ENCODE measurements at places on chromosomes 16 and 17.

GRCh38 chr16:5490499-5490898, 392.9 kb upstream of the EEF2KMT start:
- DNase-seq = no peak

DNA sequence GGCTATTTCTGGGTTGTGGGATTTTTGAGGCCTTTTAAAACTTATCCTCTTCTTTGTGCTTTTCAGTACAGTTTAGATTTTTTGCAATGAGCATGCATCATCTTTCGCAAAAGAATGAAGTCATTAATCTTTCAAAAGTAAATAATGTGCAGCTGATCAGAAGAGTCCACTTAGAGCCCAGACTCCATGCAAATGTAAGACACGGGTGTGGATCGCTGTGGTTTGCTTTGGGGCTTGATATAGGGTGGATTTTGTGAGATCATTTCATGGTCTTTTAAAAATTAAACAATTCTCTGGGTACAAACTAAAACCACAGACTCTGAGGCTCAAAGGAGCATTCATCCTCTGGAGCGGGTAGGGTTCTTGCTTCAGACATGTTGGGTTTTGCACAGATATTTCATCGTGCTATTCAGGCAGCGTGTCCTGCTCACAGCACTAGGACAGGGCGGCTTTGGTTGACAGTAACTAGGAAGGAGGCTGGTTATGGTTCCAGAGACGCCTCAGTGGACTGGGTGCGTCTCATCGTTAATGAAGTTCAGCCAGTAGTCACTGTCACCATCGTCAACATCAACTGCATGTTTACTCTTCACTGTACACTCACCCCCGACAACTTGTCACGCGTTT, 129.4 kb upstream of the PLCG2 start:
- DNase-seq = peak; percentile 61

GRCh38 chr17:43634591-43635125, 27.1 kb downstream of the MEOX1 start:
- no peak for DNase-seq

- peak; percentile 82 for DNase-seq
These were observed 5.8 kb upstream of the RARA start for GRCh38 chr17:40303009-40303657.

DNA sequence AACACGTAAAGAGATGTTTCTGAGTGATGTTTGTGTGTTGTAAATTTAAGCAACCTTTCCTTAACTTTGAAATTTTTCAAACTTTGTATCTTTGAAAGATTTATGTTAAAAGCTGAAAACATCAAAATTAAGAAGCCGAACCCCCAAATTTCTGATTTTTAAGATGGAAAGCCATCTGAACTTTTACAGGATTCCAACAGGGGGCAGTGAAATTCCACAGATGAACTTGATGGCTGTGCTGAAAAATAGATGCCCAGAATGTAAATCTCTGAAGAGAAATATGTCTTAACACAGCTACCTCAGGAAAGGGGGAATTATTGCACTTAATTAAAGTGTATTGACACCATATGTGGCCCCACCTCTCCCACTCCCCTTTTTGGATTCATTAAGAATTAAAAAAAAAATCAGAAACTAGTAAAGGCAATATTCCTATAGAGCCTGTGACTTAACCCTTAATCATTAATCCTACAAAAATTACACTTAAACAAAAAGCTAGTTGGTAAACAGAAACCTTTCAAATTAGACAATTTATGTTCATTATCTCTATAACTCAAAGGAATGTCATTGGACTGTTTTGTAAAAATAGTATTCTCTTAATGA, 597.9 kb downstream of the KCNJ2 start:
- peak; percentile 47 for DNase-seq

DNA sequence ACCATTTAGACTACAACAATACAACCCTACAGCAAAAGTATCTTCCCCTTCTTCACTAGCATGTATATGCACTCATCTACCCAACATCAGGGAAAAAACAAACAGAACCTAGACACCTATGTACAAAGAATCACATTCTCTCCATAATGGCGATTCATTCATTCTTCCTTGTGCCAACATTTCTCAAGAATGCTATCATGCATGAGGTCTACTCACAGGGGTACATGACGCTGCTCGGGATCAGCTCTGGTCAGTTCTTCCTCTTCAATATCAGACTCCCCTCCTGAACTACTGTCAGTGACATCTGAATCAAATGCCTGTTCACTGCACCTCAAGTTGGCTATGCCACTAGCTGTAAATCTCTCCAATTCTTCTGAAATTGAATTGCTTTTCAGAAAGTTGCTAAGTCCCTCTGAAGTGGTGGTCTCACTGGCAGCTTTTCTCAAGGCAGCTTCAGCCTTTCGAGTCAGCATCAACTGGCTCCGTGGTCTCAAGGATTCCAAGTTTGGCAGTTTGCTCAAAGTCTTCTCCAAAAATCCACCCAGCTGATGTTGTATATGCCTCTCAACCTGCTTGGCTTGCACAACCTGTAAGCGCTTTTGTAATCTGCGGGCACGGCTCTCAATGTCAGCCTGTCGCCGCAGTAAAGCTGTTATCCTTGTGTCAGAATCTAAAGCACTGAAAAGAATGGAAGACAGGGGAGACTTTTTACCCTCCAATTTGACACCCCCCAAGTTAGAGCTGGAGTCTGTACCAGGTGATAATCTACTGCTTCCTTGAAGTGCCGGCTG, 22.4 kb downstream of the KANSL1 start:
- no peak for DNase-seq
